CD8-positive, alpha-beta memory T cell (primary cell): ENCODE measurements at places on chromosomes 3 and 15. TPM values are rescaled to one million over a fixed set of nuclear protein-coding genes. Genes with fewer than 3 reads are reported as not detected.

GRCh38 chr3:119551598-119551997, 7.8 kb downstream of the CD80 start:
- no peaks in the 10 kb centered on the region for H3K27me3 ChIP-seq
- no peak overlapping the region for H3K4me3 ChIP-seq
- no peak for DNase-seq
- H3K27ac ChIP-seq, result no peak overlapping the region
- H3K36me3 ChIP-seq, result no peaks in the 10 kb centered on the region

The COL6A6 gene
- not detected for total RNA-seq

GRCh38 chr15:74995182-74995778, at the start of gene SCAMP5:
Gene SCAMP5, plus strand, starts transcription at chr15:74995563. Its CDS starts 16,277 bp downstream, at chr15:75011840.
- H3K4me3 ChIP-seq, result peak within 1 kb of the TSS; percentile 60
- H3K36me3 ChIP-seq, result no peaks in the 10 kb centered on the region
- no peak within 1 kb of the TSS for H3K27ac ChIP-seq
- H3K4me1 ChIP-seq, result peaks cover 18% of the 10 kb centered on the region
- DNase-seq, result peak; percentile 85

The BCHE gene
- not detected for total RNA-seq

GRCh38 chr3:8094415-8094814, 407.2 kb upstream of the LMCD1 start:
- H3K4me1 ChIP-seq, result no peaks in the 10 kb centered on the region
- H3K4me3 ChIP-seq, result no peak overlapping the region
- H3K27ac ChIP-seq, result no peak overlapping the region
- no peaks in the 10 kb centered on the region for H3K27me3 ChIP-seq

- no peak overlapping the region for H3K4me3 ChIP-seq
- no peaks in the 10 kb centered on the region for H3K36me3 ChIP-seq
- H3K4me1 ChIP-seq, result no peaks in the 10 kb centered on the region
- H3K27ac ChIP-seq, result no peak overlapping the region
- H3K27me3 ChIP-seq, result no peaks in the 10 kb centered on the region
- no peak for DNase-seq
Measured at GRCh38 chr15:51186891-51187290, 92.2 kb upstream of the TNFAIP8L3 start.

- no peak overlapping the region for H3K27ac ChIP-seq
- no peaks in the 10 kb centered on the region for H3K4me1 ChIP-seq
- H3K36me3 ChIP-seq, result no peaks in the 10 kb centered on the region
Measured at GRCh38 chr3:71893702-71894479, 108.9 kb upstream of the PROK2 start.

The ASB14 gene
- total RNA-seq, result not detected

DNA sequence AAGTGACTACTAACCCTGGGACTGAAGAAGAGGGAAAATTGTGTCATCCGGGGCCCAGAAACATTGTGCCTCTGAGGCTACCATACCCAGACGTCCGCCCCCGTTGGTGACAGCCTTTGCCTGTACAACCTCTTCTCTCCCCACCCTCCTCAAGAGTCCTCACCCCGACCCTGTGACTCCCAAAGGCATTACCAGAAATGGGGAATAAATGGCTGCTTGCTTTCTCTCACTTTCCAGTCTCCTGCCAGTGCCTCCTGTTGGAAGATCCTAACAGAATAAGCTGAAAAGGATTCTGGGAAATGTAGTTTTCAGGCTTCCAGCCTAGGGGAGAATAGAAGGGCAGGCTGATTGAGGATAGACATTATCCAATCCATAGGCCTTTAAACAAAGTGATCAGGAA, 30.8 kb upstream of the SLC25A36 start:
- no peaks in the 10 kb centered on the region for H3K4me1 ChIP-seq
- no peak for DNase-seq
- no peak overlapping the region for H3K27ac ChIP-seq
- H3K36me3 ChIP-seq, result no peaks in the 10 kb centered on the region
- H3K27me3 ChIP-seq, result no peaks in the 10 kb centered on the region

The WDR53 gene
- 26.7 TPM for total RNA-seq

The DNAJB8 gene
- not detected for total RNA-seq

DNA sequence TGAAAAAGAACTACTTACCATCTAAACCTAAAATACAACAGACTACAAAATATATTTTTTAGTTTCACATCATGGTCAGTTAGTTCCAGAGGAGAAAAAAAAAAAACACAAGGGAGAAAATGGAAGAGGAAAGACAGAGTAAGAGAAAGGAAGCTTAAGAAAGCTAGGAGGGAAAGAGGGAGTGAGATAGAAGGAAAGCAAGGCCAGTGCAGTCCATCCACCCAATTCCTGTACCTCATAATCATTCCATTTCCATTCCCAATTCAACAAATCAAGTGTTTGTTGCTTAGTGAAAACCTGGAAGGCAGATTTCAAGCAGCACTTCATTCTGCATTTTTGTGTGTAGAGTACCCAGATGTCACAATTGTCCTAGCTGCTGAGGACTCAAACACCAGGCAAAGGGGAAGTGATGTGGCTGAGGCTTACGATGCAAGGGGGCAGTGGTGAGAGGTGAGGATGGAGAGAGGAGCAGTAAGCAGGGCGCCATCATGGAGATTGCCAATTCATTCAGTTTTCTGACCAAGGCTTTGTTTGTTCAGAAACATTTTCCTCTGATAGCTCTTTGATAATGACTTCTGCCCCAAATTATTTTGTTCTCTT, 83.6 kb upstream of the GSK3B start:
- H3K4me1 ChIP-seq, result no peaks in the 10 kb centered on the region
- H3K27ac ChIP-seq, result no peak overlapping the region
- no peak for DNase-seq
- no peaks in the 10 kb centered on the region for H3K27me3 ChIP-seq

The SAMD7 gene
- not detected for total RNA-seq

GRCh38 chr15:27086805-27087204, 115.8 kb downstream of the GABRG3 start:
- H3K27ac ChIP-seq, result peak overlapping the region; percentile 7
- H3K4me3 ChIP-seq, result no peak overlapping the region
- DNase-seq, result no peak
- H3K36me3 ChIP-seq, result no peaks in the 10 kb centered on the region
- no peaks in the 10 kb centered on the region for H3K27me3 ChIP-seq

The PTX3 gene
- total RNA-seq, result not detected

DNA sequence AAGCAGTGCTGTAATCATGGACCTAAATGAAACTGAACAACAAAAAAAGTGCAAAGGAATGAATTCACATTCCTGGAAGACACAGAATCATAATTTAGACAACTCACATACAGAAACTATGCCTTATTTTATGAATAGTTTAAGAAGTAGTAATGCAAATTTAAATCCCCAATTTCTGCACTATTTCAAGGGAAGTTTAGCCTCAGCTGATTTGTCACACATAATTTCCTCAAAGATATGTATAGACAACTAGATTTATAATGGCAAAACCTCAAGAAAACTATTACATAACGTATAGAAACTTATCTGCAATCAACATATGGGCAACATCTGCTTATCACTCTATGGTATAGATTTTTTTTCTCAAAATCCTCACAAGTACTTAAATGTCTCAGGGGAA, 7.8 kb upstream of the PTX3 start:
- H3K4me1 ChIP-seq, result no peaks in the 10 kb centered on the region
- no peak overlapping the region for H3K27ac ChIP-seq
- no peak overlapping the region for H3K4me3 ChIP-seq
- H3K36me3 ChIP-seq, result no peaks in the 10 kb centered on the region
- no peaks in the 10 kb centered on the region for H3K27me3 ChIP-seq

DNA sequence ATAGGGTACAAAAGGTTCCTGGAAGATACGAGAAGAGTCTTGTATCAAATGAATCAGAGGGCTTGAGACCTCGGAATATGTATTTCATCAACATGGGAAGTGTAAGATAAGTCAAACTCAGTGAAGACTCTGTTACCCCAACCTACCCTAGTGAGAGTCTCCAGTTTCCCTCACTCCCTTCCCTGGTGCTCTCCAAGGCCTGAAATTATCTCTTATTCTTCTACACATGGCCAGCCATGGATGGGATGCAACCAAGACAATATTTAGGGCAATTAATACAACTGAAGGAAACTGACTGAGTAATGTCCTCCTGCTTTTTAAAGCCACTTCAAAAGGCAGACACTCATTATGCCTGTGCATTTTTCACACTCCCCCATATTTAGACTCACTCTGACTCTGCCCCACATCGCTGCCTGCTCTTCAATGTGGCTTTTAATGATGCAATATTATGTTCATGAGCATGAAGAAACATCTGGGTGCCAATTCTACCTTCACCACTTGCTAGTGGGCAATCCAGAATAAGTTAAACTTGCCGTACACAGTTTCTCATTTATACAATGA, 137.1 kb upstream of the THBS1 start:
- no peaks in the 10 kb centered on the region for H3K36me3 ChIP-seq
- no peaks in the 10 kb centered on the region for H3K27me3 ChIP-seq
- no peak overlapping the region for H3K4me3 ChIP-seq
- no peak overlapping the region for H3K27ac ChIP-seq

DNA sequence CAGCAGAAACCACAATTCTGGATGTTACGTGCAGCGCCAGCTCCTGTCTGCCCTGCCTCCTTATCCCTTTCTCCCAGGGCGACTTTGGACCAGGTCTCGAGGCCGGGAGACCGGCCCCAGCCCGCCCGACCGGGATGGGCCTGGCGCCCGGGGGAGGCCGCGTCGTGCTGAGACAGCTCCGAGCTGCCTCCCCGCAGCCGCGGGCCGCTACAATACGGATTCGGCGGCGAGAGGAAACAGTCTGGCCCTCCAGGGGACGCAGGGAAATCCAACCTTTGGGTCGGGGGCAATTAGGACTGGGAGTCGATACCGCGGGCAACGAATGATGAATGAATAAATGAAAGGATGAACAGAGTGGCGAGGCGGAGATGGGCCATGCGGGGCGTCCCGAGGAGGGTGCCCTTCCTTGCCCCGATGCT, 537 bp downstream of the GRAMD2A start:
- peaks cover 24% of the 10 kb centered on the region for H3K36me3 ChIP-seq
- H3K4me3 ChIP-seq, result no peak overlapping the region
- H3K4me1 ChIP-seq, result no peaks in the 10 kb centered on the region
- H3K27me3 ChIP-seq, result peaks cover 8% of the 10 kb centered on the region
- no peak overlapping the region for H3K27ac ChIP-seq
- no peak for DNase-seq

The SLC28A1 gene
- total RNA-seq, result not detected

- no peak for DNase-seq
- no peaks in the 10 kb centered on the region for H3K27me3 ChIP-seq
- no peak overlapping the region for H3K27ac ChIP-seq
- H3K4me1 ChIP-seq, result no peaks in the 10 kb centered on the region
Measured at GRCh38 chr3:59609657-59610348, 560.0 kb upstream of the CFAP20DC start.

DNA sequence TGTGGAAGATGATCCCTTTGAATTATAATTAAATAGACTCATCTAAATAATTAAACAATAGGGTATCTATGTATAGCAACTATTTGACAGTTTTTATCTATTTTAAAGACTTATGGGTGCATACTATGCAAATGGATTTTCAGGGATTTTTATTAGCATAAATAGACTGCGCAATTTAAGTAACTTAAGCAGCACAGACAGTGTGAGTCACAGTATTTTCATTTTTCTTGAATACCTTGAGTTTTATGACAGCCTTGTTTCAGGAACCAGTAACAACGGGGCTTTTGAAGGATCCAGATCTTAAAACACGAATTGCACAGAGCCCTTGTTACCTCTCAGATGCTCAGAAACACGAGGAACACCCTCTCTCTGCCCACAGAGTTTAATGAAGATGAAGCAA, 175.5 kb upstream of the CD96 start:
- H3K27me3 ChIP-seq, result no peaks in the 10 kb centered on the region
- H3K4me1 ChIP-seq, result no peaks in the 10 kb centered on the region
- no peaks in the 10 kb centered on the region for H3K36me3 ChIP-seq
- no peak overlapping the region for H3K4me3 ChIP-seq

The FES gene
- 2.5 TPM for total RNA-seq

GRCh38 chr15:90059208-90059985, 42.9 kb downstream of the IDH2 start:
- H3K4me3 ChIP-seq, result no peak overlapping the region
- no peaks in the 10 kb centered on the region for H3K36me3 ChIP-seq
- peaks cover 38% of the 10 kb centered on the region for H3K4me1 ChIP-seq
- peak; percentile 28 for DNase-seq

The DISP2 gene
- total RNA-seq, result 1.1 TPM

- H3K36me3 ChIP-seq, result no peaks in the 10 kb centered on the region
- H3K27ac ChIP-seq, result no peak overlapping the region
- H3K4me3 ChIP-seq, result no peak overlapping the region
- H3K27me3 ChIP-seq, result no peaks in the 10 kb centered on the region
- no peaks in the 10 kb centered on the region for H3K4me1 ChIP-seq
- no peak for DNase-seq
Measured at GRCh38 chr3:55709411-55710012, 222.4 kb upstream of the WNT5A start.

- DNase-seq, result no peak
- H3K27ac ChIP-seq, result no peak overlapping the region
- no peaks in the 10 kb centered on the region for H3K27me3 ChIP-seq
- H3K36me3 ChIP-seq, result no peaks in the 10 kb centered on the region
- H3K4me3 ChIP-seq, result no peak overlapping the region
Measured at GRCh38 chr15:50050986-50051743, 67.9 kb downstream of the ATP8B4 start.

DNA sequence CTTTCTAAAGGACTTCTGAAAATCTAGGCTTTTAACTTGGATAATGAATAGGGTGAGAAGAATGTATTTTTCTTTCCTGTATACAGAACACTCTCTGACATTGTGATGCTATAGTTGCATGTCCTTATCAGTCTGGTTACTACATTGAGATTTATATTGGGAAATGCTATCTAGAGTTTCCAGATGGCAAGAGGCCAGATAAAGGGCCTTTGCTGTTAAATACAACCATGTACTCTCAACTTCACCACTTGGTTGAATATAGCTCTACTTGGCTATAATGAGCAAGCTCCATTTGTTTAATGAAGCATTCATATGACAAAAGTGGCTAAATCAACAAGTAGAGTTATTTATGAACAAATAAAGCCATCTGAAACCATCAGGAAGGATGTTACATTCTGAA, 91.0 kb downstream of the IGSF11 start:
- no peak for DNase-seq
- no peaks in the 10 kb centered on the region for H3K36me3 ChIP-seq
- peaks cover 25% of the 10 kb centered on the region for H3K4me1 ChIP-seq
- H3K4me3 ChIP-seq, result no peak overlapping the region

- H3K27me3 ChIP-seq, result no peaks in the 10 kb centered on the region
- H3K27ac ChIP-seq, result no peak overlapping the region
- H3K4me1 ChIP-seq, result no peaks in the 10 kb centered on the region
- no peak overlapping the region for H3K4me3 ChIP-seq
Measured at GRCh38 chr3:72492240-72492639, 356.0 kb downstream of the SHQ1 start.

DNA sequence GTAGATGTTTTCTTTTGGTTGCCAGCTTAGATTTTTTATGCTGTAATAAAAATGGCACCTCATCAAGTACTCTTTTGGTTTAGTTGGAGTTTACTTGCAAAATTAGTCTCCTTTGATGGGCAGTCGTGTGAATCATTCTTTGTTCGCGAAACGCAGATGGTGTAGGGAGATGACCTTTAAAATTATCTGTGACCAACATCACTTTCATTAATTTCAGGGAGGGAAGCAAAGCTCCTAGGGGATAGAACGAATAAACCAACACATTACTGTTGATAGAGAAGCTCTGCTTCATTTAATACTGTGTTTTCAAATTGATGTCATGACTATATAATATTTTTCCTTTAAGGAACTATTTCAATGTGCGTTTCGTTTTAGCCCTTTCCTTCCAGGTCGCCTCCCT, 67.4 kb downstream of the USP13 start:
- H3K4me1 ChIP-seq, result no peaks in the 10 kb centered on the region
- H3K4me3 ChIP-seq, result no peak overlapping the region
- no peak overlapping the region for H3K27ac ChIP-seq
- no peak for DNase-seq
- H3K36me3 ChIP-seq, result no peaks in the 10 kb centered on the region
- no peaks in the 10 kb centered on the region for H3K27me3 ChIP-seq

The GRIP2 gene
- not detected for total RNA-seq

- H3K4me1 ChIP-seq, result no peaks in the 10 kb centered on the region
- no peak overlapping the region for H3K4me3 ChIP-seq
- H3K27me3 ChIP-seq, result no peaks in the 10 kb centered on the region
- H3K36me3 ChIP-seq, result peaks cover 26% of the 10 kb centered on the region
- DNase-seq, result no peak
Measured at GRCh38 chr3:58135712-58136543, 74.8 kb downstream of the DNASE1L3 start.
